ENCODE measurements at places on chromosomes 1 and 21.
A peak's percentile ranks its signal among the peaks of the same experiment; 100 is the strongest.

- no peak for DNase-seq
Measured at GRCh38 chr21:41709965-41710822, 56.7 kb downstream of the RIPK4 start.

GRCh38 chr1:210500831-210501230 is 172.1 kb downstream of the HHAT start:
- DNase-seq, result no peak

DNA sequence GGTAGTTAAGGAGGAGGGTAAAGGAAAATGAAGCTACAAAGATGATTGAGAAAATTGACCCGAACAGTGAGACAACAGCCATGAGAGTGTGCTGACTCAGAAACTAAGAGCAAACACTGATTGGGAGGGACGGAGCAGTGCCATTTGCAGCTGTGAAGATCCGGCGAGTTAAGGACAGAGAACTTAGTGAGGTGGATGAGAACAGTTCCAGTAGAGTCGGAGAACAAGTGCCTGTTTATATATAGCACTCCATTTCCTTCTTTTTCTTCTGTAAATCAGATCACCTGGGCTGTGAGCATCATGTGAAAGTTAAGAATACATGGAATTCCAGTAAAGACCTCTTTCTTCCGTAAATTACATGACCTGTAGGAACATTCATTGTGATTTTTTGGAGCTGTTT is 145.7 kb downstream of the KCNK2 start:
- no peak for DNase-seq

DNA sequence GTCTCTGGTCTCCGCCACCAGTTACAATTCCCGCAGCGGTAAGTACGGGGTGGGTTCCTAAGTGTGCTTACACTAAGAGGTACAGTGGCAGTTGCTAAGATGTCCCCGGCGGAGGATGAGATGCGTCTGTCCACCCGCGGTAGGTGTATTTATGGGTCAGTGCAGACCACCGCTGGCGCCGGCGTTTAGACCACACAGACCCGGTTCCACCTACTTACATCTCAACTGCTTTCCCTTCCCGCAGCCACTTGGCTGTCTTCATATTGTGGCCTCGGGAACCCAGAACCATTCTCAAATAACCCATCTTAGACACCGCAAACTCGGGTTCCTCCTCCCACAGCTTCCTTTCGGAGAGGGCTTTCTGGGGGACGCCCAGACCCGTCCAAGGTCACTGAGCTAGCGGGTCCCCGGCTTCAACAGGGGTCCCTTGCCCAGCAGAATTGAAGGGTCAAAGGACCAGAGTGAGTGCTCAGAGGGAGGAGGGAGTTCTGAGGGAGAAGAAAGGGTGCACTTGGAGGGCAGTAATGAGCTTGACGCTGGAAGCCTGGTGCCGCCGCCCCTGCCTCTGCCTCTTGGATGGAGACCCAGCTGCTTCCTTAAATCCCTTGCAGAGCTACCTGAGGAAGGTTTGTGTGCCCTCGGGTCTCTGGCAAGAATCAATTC is 8.6 kb downstream of the NR5A2 start:
- DNase-seq, result peak; percentile 22

- no peak for DNase-seq
Measured at GRCh38 chr1:53902235-53903138, 8.5 kb downstream of the DIO1 start.

GRCh38 chr21:38590449-38591217 is 92.4 kb upstream of the ERG start:
- no peak for DNase-seq

DNA sequence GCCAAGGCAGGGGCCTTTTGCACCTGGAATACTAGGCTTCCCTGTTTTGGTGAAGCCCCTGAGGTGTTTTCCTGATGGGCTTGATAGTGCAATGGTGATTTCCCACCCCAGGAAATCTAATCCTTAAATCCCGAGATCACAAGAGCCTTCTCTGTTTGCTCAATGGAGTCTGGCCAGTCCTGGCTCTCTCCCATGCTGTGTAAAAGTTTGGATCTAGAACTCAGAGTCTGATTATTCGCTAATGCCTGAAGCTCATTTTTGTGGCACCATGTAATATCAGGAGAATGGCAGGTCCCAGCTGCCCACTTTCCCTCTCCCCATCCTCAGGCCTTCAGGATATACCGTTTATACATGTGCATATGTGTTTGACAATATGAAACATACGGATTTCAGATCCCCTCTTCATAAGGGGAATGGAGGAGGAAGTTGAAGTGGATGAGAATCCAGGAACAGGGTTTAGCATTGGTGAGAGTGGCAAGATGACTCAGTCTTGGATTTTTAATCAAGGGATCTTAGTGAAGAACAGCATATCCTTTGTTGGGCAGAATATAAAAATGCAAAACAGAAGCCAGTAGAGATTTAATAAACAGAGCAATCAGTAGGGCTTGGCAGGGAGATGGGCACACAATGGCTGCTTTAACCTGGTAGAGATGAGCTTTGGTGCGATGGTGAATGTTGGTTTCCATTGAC is 62.1 kb downstream of the CLIC6 start:
- DNase-seq, result no peak

DNA sequence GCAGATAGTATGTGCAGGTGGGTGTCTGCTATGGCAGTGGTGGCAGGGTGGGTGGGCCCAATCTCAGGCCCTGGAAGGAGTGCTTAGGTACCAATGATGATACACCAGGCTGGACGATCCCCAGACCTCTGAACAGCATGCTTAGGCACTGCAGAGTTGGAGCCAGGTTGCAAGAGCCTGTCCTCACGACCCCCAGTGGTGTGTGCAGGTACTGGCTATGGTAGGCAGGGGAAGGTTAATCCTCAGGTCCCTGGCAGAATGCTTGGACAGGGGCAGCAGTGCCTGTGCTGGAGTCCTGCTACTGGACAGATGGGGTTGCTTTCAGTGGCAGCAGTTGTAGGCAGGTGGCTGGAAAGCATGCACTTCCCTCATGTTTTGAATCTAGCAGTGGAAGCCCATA is 100.5 kb upstream of the NEK7 start:
- no peak for DNase-seq

GRCh38 chr1:30329802-30330557 is 393.4 kb downstream of the MATN1 start:
- DNase-seq, result no peak

DNA sequence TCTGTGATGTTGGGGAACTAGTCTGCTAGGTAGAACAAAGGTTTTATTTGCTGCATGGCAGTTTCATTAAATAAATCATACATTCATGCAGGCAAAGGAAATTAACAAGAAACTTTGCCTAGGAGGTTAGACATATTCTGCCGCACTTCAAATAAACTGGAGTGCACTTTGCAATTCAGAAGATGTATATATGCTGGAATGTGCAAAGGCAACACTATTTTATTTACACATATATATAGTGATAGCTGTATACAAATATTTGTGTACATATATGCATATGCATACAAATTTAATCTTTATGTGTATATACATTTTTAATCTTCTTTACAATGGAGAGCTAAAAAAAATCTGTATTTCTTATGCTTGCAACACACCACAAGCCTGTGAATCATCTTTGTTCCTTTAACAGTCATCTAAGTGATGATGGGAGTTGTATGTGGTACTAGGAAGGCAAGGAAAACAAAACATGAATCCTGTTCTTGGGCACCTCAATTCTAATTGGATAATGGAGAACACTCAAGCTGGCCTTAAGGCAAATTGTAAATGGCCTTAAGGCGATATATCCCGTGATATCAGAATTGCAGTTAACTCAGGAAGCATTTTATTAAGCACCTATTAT is 605.8 kb upstream of the CAMK1G start:
- no peak for DNase-seq

- DNase-seq, result peak; percentile 34
Measured at GRCh38 chr1:55257958-55258357, 42.8 kb upstream of the USP24 start.

DNA sequence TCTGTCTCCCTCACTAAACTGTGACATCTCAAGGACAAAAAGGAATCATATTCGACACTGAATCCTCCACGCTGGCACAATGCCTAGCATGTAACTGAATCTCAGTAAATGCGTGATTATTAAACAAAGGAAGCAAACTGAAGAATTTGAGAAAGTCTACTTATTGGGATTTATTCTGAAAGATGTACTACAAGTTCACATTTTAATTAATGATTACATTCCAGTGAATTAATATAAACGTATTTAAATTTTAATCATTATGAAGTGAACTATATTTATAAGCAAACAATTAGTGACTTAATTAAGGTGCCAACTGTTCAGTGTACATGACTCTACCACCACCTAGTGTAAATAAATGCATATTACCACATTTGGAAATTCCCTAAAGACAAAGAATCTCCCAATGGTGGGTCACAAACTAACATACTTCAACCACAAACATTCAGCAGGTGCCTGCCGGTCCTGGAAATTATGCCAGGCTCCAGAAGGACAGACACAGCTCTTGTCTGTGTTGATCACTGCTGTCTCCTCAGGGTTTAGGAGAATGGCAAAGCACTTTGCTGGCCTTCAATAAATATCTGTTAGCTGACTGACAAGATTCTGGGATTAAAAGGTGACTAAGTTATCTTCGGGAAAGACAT is 56.3 kb downstream of the SMYD3 start:
- no peak for DNase-seq

- DNase-seq, result peak; percentile 51
Measured at GRCh38 chr1:226691247-226691646, 47.8 kb downstream of the ITPKB start.

- DNase-seq, result no peak
Measured at GRCh38 chr1:8481650-8482380, 163.9 kb downstream of the SLC45A1 start.

Measured in activated B cell treated with CpG ODN at 0.5 μM for 24 hours (primary cell).